ENCODE measurements at places on chromosomes 2 and 18.
A peak's percentile ranks its signal among the peaks of the same experiment; 100 is the strongest.

- DNase-seq, result no peak
Observed at GRCh38 chr2:66865161-66865560, 430.2 kb downstream of the MEIS1 start.

- DNase-seq, result peak; percentile 26
Observed at GRCh38 chr2:33242845-33243244, 233.6 kb upstream of the RASGRP3 start.

DNA sequence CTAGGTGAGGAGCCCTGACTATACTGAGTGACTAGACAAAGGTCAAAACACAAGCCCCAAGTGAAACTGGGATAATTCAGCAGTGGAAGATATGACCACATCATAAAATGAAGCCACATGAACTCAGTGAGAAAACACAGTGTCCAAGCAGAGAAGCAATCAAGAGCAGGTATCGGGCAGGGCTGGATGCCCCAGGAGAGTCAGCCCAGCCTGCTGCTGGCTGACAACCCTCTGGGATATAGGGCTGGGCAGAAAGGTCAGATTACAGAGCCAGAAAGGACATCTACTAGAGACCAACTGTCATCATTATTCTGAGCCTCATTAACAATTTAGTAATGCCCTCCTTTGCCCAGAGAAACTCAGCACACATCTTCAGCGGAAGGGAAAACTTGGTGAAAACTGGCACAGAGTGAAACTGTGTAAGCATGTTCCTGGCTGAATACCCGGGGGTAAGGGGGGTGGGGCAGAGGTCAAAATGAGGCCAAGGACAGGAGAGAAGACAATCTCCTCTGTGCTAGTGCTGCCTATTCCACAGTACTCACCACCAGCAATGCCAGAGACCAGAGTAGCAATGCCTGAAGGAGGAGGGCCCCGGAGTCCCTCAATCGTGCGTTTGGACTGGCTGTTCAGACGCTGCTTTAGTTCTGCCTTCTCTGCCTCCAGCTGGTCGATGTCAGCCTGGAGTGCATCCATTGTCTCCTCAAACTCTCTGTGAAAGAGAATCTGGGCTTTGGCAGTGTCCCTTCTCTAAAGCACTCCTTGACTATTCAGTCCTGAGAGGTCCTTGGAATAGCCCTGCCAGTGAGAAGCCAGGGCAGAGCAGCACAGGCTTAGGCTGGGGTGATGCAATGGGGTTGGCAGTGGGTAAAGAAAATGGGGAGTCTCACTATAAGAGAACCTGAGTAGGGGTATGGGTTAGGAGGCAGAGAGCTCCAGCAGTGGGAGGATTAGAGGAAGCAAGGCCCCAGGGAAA, 15.3 kb downstream of the DCTN1 start:
- no peak for DNase-seq

GRCh38 chr2:154995361-154995760, 296.9 kb downstream of the KCNJ3 start:
- DNase-seq, result no peak

- DNase-seq, result no peak
Observed at GRCh38 chr18:10121028-10121427, 207.2 kb downstream of the VAPA start.

- no peak for DNase-seq
Observed at GRCh38 chr2:70357684-70358071, 55.8 kb upstream of the FAM136A start.

GRCh38 chr2:169452080-169452479, 27.2 kb upstream of the BBS5 start:
- no peak for DNase-seq

DNA sequence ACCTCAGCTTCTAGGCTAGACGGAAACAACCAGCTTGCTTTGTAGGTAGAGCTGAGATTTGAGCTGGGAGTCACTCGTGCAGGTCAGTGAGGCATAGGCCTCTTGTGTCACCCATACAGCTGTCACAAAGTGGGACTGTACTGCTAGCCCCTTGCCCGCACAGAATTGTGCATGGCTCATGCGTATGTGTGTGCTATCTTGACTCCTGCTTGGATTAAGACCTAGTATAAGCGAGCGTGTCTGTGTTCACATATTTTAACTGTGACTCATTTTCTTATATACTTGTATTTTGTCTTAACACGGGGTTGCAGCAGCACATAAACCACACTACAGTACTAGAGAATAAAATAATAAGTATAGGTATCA, 20.1 kb downstream of the CEP68 start:
- DNase-seq, result no peak

- no peak for DNase-seq
Observed at GRCh38 chr2:113202305-113203216, 28.8 kb downstream of the PSD4 start.

- no peak for DNase-seq
Observed at GRCh38 chr18:12449051-12449785, 41.5 kb downstream of the PRELID3A start.

GRCh38 chr2:12151716-12152115, 405.3 kb downstream of the LPIN1 start:
- no peak for DNase-seq

DNA sequence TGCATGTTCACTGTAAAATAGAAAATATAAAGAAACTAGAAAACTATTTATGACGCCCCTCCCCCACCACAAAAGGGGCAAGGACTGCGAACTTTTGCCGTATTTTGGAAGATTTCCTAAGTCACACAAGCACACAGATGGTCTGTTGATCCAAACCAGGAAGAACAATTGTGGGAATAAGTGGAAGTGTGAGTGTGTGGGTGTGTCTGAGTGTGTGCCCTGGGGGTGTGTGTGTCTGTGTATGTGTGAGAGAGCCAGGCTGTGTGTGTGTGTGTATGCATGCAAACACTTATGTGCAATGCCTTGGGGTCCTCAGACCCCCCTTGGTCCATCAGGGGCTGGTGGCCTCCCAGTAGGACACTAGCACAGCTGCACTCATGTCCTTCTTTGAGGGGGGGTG, 43.1 kb downstream of the HPCAL1 start:
- DNase-seq, result no peak

DNA sequence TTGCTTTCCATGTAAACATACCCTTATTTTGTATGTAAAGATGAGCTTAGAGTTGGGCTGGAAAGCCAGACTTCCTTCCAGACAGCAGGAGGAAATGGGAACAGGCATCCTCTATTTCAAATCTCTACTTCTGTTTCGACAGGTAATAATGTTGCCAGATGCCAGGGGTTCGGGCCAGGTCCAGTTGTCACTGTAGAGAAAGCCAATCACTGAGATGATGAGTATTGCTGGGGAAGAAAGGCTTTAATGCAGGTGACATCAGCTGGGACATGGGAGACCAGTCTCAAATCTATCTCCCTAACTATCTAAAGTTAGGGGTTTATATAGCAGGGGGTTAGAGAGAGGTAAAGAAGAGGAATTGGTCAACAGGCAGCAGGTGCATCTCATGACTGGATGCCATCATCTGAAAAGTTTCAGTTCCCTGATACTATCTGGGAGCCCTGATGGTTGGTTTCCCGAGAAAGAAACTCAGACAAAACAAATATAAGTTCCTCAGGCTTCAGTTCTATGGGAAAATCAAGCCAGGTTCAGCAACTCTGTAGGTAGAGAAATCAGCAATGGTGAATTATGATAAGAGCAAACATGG, 9.3 kb upstream of the MTCL1 start:
- DNase-seq, result no peak

DNA sequence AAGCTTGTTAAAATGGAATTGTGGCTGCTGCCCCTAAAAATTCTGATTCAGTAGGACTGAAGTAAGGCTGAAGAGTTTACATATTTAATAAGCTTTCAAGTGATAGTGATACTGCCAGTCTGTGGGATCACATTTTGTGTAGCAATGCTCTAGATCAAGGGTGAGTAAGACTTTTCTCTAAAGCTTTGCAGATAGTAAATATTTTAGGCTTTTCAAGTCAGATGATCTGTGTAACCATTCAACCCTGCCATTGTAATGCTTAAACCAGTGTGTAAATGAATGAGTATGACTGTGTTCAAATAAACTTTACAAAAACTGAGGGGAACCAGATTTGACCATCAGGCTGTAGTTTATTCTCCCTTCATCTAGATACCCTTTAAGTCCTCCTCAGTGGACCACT, 92.7 kb downstream of the PIK3C3 start:
- DNase-seq, result no peak

DNA sequence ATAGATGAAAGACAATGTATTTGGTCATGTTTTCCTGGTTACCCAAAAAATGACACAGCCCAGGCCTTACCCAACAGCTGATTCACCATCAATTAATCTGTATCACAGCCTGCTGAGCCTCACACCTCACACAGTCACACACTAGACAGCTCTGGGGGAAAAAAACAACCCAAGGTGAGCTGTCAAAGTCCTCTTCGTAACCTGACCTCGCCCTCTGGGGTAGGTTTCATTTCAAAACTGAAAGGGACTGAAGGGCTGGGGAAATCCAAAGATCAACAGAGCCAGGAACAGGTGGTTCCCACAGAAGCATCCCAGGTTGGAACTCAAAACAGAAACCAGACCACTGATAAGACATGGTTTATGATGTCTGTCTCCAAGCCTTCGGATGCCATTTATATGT, 18.2 kb upstream of the PCBP1 start:
- no peak for DNase-seq

- DNase-seq, result no peak
Observed at GRCh38 chr18:3760741-3761140, 310.8 kb downstream of the TGIF1 start.

DNA sequence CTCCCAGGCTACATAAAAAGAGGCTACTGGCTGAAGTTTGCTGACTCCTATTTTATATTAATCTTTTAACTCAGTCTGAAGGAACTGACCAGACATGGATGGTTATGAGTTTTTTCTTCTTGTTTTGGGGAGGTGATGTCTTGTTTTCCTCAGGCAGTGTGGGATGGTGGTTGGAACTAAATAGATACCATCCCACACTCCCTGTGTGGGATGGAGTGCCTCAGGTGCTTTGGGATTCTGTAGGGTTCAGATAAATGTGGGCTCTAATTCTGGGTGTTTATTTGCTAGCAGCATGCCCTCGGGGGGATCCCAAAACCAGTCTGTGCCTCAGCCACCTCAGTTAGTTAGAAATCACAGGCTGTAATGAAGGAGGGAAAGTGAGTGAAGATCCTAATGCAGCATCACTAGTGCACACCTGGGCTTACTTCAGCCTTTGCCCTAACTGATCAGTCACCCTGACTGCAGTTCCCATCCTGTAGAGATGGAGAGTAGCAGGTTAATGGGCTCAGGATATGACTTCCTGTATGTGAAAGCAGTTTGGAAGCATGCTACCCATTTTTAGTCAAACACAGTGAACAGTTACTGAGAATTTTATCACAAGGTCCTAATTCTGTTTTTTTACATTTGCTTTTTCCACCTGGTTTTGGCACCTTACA, 132.2 kb downstream of the SPTBN1 start:
- DNase-seq, result no peak

GRCh38 chr2:121804340-121804739, 48.9 kb downstream of the TSN start:
- no peak for DNase-seq

DNA sequence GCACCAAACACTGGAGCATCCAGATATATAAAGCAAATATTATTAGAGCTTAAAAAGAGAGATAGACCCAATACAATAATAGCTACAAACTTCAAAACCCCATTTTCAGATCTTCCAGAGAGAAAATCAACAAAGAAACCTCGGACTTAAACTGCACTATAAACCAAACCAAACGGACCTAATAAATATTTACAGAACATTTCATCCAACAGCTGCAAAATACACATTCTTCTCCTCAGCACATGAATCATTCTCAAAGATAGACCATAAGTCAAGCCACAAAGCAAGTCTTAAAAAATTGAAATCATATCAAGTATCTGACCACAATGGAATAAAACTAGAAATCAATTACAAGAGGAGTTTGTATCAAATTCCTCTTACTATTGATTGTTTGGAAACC, 140.2 kb upstream of the OTOS start:
- DNase-seq, result no peak

All from AG04450 (cell line).